ENCODE measurements at places on chromosomes 2 and 18.

DNA sequence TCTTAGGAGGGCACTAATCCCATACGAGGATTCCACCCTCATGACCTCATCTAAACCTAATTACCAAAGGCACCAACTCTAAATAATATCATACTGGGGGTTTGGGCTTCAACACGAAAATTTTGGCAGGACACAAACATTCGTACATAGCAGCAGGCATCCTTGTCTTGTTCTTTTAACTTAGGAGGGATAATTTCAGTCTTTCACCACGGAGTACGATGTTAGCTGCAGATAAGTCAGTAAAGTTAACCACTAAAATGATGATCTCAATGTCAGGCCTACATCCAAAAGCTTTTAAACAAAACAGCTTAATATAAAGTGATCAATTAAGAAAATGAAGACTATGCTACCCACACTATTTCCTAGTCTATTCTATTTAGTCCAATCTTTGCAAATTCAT is 74.9 kb downstream of the ID2 start:
- no peak for DNase-seq

GRCh38 chr18:43559507-43559906 is 282.2 kb upstream of the SYT4 start:
- DNase-seq, result no peak

DNA sequence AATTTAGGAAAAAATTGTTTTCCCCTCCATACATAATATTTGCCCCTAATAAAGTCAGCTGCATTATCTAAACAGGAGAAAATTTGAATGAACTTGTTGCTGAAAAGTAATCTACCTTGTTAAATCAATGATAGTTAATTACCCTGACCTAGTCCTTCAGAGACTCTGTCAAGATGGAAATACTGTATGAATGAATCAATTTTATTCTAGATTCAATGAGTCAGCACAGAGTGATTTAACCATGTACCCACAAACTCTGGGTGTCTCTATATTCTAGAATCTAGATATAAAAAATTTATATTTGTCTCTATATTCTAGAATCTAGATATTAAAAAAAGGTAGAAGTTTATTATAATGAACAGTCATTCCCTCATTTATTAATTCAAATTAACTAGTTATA is 36.2 kb downstream of the NDUFAF7 start:
- no peak for DNase-seq

DNA sequence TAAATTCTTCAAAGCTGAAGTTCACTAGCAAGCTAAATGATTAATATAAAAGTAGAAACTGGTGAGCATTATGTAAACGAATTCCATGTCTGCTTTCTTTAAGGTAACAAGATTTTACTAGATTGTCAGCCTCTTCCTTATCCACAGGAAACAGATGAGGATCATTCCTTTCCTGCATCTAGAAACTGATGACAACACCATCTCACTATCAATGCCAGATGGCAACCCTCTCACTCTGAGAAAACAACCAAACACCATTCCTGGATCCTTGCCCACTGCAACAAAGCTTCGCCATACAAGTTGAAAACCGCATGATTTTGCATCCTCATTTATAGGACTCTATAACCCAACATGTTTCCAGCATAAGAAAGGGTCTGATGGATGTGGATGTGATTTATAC is 122.9 kb downstream of the ZNF521 start:
- peak; percentile 69 for DNase-seq

- DNase-seq, result peak; percentile 45
These were observed 21.7 kb downstream of the IL1R2 start for GRCh38 chr2:102013206-102014040.

- no peak for DNase-seq
These were observed 4.9 kb downstream of the FKBP1B start for GRCh38 chr2:24054366-24055010.

DNA sequence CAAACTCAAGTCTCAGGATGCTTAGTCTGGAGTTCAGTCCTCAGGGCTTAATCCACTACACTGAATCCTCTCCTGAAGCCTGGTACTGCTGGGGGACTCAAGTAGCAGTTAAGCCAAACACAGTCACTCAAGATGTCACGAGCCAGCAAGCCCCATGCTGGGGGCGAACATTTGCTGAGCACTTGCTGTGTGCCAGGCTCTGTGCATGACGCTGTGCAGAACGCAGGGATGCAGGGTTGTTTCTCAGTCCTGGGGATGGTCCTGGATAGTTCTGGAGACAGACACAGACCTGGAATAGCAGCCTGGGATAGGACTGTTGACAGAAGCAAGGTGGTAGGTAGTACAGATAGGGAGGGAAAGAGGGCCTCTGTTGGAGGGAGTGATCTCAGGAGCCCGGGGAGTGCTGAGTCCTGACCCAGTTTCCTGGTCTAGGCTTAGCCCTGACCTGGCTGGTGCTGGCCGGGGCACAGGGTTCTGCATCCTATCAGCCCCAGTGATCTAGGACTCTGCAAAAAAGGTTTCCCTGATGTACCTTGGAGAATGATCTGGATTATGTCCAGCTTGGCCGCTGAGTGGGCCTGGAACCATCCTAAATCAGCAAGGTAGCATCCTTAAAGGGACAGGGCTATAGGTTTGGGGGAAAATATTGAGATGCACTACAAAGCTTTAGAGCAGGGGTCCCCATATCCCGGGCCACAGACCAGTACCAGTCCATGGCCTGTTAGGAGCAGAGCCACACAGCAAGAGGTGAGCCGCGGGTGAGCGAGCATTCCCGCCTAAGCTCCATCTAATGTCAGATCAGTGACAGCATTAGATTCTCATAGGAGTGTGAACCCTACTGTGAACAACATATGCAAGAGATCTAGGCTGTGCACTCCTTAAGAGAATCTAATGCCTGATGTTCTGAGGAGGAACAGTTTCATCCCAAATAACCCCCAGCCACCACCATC is 54.7 kb upstream of the OTOF start:
- no peak for DNase-seq

- peak; percentile 8 for DNase-seq
These were observed 4.2 kb upstream of the SERPINB4 start for GRCh38 chr18:63648241-63648640.

DNA sequence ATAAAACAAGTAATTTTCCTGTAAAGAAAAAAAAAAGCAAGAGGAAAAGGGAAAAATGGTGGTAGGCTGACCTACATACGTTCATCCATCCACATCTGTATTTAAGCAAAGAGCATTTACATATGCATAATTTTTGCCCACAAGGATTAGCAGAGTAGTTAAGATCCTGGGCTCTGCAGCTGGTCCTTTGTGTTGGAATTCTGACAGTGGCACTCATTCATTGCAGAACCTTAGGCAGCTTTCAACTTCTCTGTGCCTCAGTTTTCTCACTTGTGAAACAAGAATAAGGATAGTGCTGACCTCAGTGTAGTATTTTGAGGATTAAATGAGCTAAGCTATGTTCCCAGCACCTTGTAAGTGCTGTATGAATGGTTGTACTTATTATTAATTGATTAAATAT is 211.3 kb downstream of the ARL4C start:
- no peak for DNase-seq

- peak; percentile 67 for DNase-seq
These were observed 2.5 kb downstream of the RTN4 start for GRCh38 chr2:55047677-55048299.
